ENCODE measurements at places on chromosomes 5 and 9.
A peak's percentile ranks its signal among the peaks of the same experiment; 100 is the strongest.

GRCh38 chr5:68287976-68288706, 72.6 kb downstream of the PIK3R1 start:
- peak; percentile 79 for DNase-seq

GRCh38 chr9:70587201-70587600, 172.7 kb upstream of the KLF9 start:
- no peak for DNase-seq

DNA sequence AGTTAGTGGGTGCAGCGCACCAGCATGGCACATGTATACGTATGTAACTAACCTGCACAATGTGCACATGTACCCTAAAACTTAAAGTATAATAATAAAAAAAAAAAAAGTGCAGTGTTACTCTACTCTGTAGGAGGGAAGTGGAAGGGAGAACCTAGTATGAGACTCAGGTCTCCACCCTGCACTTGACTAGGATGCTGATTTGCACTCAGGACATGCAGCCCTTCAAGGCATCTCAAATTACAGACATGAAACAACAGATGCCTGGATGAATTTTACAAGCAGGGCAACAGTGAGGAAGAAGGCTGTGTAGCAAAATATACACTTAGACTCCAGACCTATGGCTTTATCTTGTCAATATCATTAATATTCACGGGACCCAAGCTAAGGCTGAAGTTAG, 16.5 kb downstream of the TRIM32 start:
- no peak for DNase-seq

DNA sequence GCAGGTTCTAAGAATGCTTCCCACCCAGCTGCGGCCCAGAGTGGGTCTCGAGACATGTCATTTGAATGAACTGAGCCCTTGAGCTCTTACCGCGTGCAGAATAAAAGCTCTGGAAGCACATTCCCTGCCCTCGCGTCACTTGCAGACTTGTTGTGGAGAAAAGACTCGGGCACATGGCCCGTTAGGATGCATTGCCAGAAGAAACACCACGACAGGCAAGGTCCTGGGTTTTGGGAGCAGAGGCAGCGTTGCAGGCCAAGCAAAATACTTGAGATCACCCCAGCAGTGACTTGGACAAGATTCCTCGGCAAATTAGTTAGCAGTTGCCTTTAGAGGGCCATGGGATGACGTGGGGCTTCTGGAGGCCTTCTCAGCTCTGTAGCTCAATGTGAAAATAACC, 170.8 kb upstream of the MSX2 start:
- DNase-seq = no peak

GRCh38 chr5:161380486-161380885, 166.0 kb downstream of the GABRB2 start:
- DNase-seq = no peak

DNA sequence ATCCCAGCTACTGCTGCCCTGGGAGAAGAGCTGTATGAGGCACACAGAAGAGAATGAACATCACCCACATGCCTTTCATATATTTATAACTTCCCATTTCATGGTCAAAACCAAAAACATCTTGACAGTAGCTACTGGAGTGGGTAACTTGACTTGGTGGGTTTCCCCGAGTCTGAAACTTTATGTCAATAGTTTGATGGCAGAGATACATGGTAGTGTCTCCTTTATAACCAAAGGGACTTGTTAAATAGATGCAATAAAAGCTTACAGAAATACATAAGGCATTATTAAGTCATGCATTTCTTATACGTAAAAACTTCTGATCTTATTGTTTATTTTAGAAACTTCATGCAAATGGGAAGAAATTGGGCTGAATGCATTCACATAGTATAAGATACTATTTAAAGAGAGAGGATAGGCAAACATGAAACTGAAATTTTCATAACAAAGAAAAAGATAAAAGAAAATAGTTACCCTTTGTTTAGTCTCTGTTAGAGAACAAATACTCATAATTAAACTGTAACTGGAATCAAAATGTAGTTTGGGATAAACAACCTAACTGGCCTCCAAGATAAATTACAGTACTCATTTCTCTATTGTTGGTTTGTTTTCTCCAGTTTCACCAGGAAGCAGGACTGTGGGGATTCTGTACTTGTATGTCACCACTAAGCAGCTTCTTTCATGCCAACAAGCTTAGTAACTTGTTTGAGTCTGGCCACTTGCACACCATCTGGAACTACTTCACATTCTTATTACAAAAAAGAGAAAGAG, 459.3 kb upstream of the MEF2C start:
- DNase-seq = no peak

- DNase-seq = no peak
Measured at GRCh38 chr5:127940854-127941253, 142.7 kb upstream of the SLC12A2 start.

- no peak for DNase-seq
Measured at GRCh38 chr5:15936505-15937245, 242.9 kb downstream of the MARCHF11 start.
